ENCODE measurements at places on chromosomes 3 and 15. TPM values are rescaled to one million over a fixed set of nuclear protein-coding genes. Genes with fewer than 3 reads are reported as not detected.

Gene SLC28A1
- total RNA-seq: not detected

Gene DPPA2
- total RNA-seq: not detected

Gene IGSF10
- total RNA-seq: not detected

Gene MLF1
- total RNA-seq: 10.6 TPM

Gene ALDH1A3
- 73.0 TPM for total RNA-seq

Gene ZIC4
- total RNA-seq: not detected

Gene CLDN16
- total RNA-seq: not detected

Gene UBA3
- total RNA-seq: 83.6 TPM

Gene NFKBIZ
- total RNA-seq: 119 TPM

Gene ADAMTS9
- 13.0 TPM for total RNA-seq

Gene ST8SIA2
- not detected for total RNA-seq

Gene KNG1
- not detected for total RNA-seq

Gene DNAH12
- total RNA-seq: 0.11 TPM

Gene CLDN18
- not detected for total RNA-seq

Gene NR1I2
- not detected for total RNA-seq

Gene RASGRP1
- total RNA-seq: 0.11 TPM

Gene UROC1
- total RNA-seq: not detected

Gene NR1D2
- total RNA-seq: 30.2 TPM

Gene GHRL
- not detected for total RNA-seq

Gene HESX1
- total RNA-seq: 0.22 TPM

Gene LRTM1
- 0.39 TPM for total RNA-seq

Gene HEXA
- total RNA-seq: 57.3 TPM

Gene NUP210
- not detected for total RNA-seq

Gene ANKRD63
- total RNA-seq: not detected

Gene SOX2
- total RNA-seq: not detected

Gene NR2E3
- total RNA-seq: 1.6 TPM

Gene SKOR1
- total RNA-seq: 0.79 TPM

Gene FOXB1
- total RNA-seq: 0.39 TPM

Gene FSIP1
- total RNA-seq: 0.43 TPM

Gene AMT
- 2.2 TPM for total RNA-seq

Gene HAPLN3
- total RNA-seq: 11.4 TPM

Gene FBLN2
- total RNA-seq: 34.8 TPM

Gene FGF12
- total RNA-seq: 0.39 TPM

Gene DCLK3
- not detected for total RNA-seq

Gene GPR87
- total RNA-seq: 27.1 TPM

Gene SLC28A2
- total RNA-seq: not detected

Gene FMN1
- 2.7 TPM for total RNA-seq

Gene TNNC1
- 3.5 TPM for total RNA-seq

Gene HDGFL3
- total RNA-seq: 17.3 TPM

Gene TP63
- total RNA-seq: not detected

Gene SLC12A1
- total RNA-seq: not detected

Gene MESP1
- not detected for total RNA-seq
